ENCODE measurements at places on chromosomes 3 and 15.

DNA sequence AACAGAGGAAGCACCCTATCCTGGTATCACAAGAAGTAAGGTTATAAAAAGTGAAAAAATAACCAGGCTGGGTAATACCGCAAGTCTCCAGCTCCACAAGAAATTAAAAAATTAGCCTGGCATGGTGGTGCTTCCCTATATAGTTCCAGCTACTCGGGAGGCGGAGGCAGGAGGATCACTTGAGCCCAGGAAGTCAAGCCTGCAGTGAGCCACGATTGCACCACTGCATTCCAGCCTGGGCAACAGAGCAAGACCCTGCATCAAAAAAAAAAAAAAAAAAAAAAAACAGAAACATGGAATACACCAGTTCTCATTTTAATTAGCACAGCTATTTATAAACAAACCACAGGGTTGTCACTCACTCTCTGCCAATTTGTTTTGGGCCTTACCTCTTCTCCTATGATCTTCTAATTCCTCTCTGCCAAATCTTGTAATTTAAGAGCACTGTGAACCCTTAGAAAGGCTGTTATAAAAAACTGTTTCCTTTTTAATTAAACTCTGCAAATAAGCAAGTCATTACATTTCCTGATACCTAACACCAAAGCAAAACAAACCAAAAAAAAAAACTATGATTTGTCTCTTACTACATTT, 22.6 kb downstream of the DCUN1D1 start:
- no peak for DNase-seq

DNA sequence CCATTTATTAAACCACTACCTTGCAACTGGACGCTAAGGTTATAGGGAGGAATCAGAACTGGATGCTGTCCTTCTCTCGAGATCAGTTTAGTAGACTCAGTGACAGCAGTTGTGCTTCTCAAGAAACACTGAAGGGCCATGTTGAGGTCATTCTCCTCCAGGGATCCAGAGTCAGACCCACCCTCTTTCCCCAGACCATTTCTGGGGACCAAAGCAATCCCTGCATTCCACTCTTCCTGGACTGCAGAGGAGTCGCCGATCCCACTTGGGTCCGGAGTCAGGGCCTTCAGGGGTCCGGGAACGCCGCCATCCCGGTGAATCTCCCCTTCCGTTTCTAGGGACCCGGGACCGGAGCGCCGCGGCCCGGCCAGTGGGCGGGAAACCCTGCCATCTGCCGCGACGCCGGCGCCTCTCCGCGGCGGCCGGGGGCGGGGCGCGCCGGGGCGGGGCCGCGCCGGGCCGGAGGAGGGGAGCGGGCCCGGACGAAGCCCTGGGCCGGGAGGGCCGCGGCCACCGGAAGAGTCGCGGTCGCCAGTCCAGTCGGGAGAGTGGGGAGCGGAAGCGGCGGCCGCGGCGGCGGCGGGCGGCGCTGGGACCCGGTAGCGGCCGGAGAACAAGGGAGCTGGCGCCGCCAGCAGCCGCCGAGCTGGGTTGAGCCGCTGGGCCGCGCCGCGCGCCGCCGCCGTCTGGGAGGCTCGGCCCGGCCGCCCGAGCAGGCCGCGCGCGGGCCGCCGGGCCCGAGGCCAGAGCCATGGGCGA, at the start of gene DVL3:
Gene DVL3 (plus strand): TSS at position 493 of the 759 bp plus-strand sequence. CDS start 259 bp downstream, at position 752.
- no peak for DNase-seq

DNA sequence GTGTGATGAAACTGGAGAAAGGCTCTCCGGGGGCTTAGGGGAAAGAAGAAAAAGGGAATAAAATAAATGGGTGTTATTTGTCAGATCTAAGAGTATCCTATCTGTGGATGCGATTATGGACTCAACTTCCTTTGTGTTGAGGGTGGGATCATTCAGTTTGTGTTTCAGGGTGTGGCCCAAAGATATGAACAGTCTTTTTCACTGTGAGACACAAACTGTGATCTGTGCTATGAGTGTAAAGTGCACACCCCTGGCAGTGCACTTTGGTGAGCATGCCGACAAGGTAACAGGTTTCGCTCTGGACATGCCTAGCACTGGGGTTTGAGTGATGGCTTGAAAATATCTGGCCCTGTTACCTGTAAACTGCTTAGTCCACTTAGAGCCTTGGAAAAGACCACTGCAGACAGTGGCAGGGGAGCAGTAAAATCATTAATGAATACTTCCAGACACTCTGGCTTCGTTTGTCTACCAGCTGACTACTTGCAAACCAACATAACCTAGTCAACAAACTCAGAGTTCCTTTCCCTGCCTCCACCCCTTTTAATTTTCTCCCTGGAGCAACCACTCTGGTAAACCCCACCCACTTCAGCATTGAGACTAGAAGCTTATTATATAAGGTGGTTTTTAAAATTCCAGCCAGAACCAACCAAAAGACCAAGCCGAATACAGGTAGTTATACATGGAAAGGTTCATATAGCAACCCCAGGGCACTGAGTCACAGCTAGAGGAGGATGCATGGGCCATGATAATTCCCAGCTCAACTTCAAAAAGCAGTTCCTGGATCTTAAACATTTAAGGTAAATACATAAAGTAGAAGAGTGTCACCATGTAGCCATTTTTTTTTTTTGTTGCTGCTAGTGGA, 55.1 kb downstream of the TAMM41 start:
- no peak for DNase-seq

- DNase-seq, result no peak
These were observed 424.1 kb downstream of the RSL24D1 start for GRCh38 chr15:54772663-54773062.
